ENCODE measurements at places on chromosomes 11 and 22.

- DNase-seq, result no peak
Measured at GRCh38 chr22:45709866-45710265, 38.2 kb downstream of the ATXN10 start.

DNA sequence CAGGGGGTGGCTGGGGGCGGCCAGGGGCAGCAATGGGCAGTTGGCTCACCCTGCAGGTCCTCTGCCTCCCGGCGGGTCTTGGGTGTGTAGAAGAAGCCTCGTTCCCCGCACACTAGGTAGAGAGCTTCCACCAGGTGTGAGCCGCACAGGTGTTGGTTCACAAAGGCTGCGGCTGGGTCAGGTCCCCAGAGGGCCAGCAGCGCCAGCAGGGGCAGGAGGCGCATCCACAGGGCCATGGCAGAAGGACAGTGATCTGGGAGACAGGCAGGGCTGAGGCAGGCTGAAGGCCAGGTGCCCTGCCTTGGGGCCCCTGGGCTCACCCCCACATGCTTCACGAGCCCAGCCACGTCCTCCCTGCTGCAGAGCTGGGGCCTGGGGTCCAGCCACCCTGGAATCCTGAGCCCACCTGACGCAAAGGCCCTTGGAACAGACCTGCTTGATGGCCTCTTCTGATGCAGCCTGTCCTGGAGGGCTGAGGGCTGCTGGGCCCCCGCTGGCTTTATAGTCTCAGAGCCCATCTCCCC is at the start of gene INS:
Gene INS (minus strand): TSS at position 474 of the 524 bp plus-strand sequence. CDS start 238 bp downstream, at position 236.
- DNase-seq, result no peak

GRCh38 chr11:69670158-69670845 is 4.9 kb downstream of the LTO1 start:
- DNase-seq, result peak; percentile 58

DNA sequence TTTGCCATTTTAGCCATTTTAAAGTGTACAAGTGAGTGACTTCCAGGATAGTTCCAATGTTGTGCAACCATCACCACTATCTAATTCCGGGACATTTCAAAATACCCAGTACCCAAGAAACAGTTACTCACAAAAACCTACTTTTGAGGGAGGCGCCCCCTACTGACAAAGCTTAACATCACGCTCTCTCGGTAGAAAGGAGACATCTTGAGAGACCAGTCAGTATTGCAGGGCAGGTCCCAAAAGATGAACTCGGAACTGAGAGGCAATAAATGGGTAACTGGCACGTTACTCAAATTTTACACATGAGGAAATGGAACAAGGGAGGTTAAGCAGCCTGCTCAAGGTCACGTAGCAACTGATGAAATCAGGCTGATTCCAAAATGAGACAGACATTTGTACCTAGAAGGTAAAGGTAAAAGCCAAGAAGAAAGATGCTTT is 50.0 kb upstream of the POU2AF1 start:
- peak; percentile 54 for DNase-seq

- no peak for DNase-seq
Measured at GRCh38 chr11:114430290-114430689, 9.0 kb upstream of the REXO2 start.

GRCh38 chr11:105152560-105152959 is 13.0 kb upstream of the CARD18 start:
- no peak for DNase-seq

DNA sequence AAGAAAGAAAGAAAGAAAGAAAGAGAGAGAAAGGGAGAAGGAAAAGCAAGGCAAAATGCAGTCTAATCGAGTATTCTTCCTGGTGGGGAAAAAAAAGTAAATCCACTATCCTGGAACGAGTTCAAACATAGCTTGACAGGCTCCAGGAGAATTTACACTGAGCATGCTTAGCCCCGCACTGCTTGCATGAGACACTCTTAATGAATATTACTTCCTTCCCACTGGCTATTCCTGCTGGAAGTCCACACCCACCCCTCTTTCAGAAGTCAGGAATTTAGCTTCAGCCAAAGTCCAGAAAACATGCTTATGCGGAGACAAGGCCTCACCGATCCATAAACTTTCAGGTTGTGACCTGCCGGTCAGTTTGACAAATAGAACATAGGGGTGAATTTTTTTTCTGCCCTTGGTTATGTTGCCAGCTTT is 251.8 kb upstream of the BLID start:
- DNase-seq, result no peak

- DNase-seq, result no peak
Measured at GRCh38 chr11:35932681-35933319, 11.1 kb upstream of the LDLRAD3 start.

GRCh38 chr11:43833657-43834073 is 47.0 kb upstream of the ALKBH3 start:
- DNase-seq, result no peak

DNA sequence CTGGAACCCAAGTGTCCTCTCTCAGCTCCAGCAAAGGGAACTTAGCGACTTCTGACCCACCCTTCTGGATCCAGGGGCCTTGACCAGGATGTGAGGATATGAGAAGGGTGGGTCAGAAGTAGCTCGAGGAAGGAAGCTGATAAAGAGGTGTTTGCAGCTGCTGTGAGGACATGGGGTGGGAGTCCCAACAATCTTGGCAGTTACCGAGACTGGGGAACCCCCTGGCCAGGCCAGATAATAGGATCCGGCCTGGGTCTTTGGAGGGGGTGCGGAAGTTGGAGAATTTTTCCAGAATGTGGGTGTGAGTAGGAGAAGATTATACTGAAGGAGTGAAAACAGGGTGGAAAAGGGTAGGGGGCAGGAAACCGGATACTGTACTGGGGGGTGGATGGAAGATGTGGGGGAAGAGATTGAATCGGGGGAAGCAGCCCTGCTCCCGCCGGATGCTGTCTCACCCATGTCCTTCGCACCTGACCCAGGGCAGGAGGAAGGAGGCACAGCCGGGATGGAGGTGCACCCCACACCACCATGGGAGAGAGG is 2.8 kb upstream of the MCAM start:
- no peak for DNase-seq

- DNase-seq, result no peak
Measured at GRCh38 chr11:93540337-93540736, 2.9 kb downstream of the SMCO4 start.

GRCh38 chr22:36569999-36570398 is 41.0 kb upstream of the EIF3D start:
- DNase-seq, result no peak

- DNase-seq, result no peak
Measured at GRCh38 chr11:9982796-9983579, 311.0 kb downstream of the SBF2 start.

DNA sequence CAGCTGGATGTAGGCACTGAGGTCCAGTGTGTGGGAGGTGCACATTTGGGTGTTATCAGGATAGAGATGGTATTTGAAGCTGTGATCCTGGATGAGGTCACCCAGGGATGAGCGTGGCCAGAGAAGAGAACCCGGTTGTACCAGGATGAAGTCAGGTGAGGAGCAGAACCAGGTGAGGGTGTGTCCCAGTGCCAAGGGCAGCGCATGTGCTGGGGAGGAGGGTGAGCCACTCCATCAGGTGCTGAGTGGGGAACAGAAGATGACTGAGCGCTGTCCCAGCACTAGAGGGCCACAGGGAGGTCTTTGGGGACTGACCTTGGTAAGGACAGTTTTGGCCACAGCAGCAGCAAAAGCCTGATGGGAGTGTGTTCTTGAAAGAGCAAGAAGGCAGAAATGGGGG is 2.7 kb downstream of the ARL2 start:
- DNase-seq, result no peak

- no peak for DNase-seq
Measured at GRCh38 chr11:126188332-126189108, 22.9 kb downstream of the RPUSD4 start.

GRCh38 chr22:20086101-20086599 is 6.1 kb downstream of the DGCR8 start:
- no peak for DNase-seq

GRCh38 chr22:20186183-20186870 is 35.5 kb upstream of the CCDC188 start:
- DNase-seq, result no peak

DNA sequence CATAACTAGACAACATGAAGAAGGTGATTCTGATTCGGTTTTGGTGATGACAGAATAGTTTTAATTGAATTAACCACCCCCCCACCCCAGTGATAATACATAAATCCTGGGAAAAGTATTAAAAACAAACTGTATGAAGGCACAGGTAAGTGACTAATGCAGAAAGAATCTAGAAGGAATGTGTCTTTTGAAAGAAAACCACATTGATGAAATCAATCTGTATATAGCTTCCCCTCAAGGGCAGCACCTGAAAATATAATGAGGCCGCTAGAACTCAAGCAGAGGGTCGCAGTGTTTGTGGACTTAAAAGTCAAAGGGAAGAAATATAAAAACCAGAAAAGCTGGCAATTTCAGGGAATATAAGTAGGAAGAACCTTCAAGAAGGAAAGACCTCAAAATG is 580.5 kb upstream of the CHORDC1 start:
- DNase-seq, result no peak

DNA sequence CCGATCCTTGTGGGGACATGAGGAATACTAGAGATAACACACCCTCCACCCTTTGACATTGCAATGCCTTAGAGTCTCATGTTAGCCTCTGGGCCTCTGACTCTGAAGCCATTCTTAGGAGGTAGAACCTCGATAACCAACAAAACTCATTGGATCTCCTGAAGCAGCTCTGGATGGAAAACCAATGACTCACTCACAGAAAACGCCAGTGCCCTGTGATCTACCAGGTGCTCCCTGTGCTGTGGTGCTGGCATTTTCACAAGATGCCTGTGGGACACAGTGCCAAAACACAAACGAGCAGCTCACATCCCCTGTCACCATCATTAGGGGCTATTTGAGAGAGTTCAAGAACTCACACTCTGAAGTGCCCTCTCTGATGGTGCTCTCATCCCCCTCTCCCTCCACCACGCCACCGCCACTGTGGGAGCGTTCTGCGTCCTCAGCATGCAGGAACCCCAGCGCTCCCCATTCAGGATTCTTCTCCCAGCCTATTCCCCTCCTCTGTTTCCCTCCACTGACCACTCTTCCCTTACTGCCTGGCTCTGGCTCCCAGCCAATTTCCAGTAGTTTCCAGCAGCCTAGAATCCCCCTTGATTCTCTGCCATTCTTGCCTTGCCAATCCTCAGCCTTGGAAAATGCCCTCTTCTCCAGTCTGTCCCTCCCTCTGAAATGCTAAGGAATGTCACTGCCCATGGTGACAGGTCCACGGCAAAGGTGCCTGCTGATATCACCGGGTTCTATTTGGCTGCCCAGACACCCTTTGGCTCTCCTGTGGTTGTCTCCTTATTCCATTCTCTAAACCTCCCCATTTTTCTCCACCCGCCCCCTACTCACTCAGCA is 4.7 kb upstream of the POLD4 start:
- DNase-seq, result no peak

DNA sequence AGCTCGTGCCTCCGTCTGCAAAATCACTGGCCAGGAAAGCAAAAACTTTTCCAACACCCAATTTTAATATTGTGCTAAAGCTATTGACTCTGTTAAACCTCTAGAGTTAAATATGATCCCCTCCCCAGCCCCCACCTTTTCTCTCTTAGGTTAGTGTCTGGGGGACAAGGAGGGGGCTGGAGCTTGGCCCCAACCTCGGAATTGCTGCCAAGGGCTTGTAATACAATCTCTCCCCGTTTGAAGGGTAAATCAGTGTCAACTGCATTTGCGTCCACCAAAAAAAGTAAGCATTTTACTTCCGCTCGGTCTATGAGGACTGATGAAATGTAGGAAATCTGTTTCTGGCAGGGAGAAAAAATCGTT is at the start of gene GAS2:
Gene GAS2 (plus strand): TSS at position 287 of the 363 bp plus-strand sequence. CDS start 8,259 bp downstream, outside the sequence.
- no peak for DNase-seq

GRCh38 chr11:79510960-79511359 is 70.1 kb upstream of the TENM4 start:
- DNase-seq, result no peak

DNA sequence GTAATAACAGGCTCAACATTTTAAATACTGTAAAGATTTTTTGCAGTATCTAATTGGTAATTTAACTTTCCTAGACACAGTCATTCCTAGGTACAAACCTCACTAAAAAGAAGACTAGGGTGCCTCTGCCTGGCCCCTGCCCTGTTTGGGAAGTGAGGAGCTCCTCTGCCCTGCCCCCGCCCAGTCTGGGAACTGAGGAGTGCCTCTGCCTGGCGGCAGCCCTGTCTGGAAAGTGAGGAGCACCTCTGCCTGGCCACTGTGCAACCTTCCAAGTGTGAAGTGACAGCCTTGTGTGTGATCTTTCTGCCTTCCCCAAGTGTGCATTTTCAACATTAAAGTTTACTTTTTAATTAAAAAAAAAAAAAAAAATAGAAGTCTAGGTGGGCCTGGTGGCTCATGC is 4.2 kb downstream of the CHORDC1 start:
- peak; percentile 13 for DNase-seq

DNA sequence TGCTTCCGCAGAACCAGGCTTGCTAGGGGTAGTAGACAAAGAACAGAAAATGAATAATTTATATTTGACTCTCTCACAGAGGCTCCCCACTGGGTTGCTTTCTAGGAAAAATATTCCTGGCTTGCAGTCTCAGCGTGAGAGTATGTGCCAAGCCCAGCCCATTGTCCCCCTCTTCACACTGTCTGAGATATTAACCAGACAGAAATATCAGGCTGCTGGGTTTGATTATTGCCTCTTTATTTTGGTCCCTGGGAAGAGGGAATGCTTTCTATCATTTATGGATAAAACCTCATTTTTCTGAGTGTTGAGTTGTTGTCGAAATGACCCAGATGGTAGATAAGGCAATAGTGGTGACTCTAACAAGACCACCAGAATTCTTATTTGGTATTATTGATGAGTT is 367.9 kb downstream of the METTL15 start:
- no peak for DNase-seq

Data from activated CD8-positive, alpha-beta memory T cell treated with anti-CD3 and anti-CD28 coated beads, Interleukin-2, amount 50 U/mL, for 4 hours (primary cell).